ENCODE measurements at places on chromosomes 16 and 17.
A peak's percentile ranks its signal among the peaks of the same experiment; 100 is the strongest.

GRCh38 chr16:3513892-3514583, 13.2 kb downstream of the CLUAP1 start:
- no peak for DNase-seq

GRCh38 chr16:15587152-15587825, 55.7 kb downstream of the MARF1 start:
- DNase-seq, result no peak

DNA sequence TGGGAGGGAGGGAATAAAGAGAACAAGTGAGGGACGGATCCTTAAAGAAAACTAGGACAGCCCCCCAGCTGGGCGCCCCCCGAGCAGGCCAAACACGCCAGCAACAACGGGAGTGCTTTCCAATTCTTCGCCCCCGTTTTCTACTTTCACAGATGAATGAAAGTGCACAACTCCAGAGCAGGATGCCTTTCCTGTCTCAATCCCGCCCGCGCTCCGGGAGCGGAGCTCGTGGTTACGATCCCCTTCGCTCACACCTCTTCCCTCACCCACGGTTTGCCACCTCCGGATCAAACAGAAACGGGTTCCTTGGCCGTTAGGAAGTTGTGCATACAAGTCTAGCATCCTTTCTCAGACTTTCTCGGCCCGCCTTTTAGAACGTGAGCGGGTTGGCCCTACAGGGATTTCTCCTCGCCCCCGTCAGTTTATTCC, 680 bp downstream of the SKA2 start:
- DNase-seq, result peak; percentile 16

GRCh38 chr16:28000314-28001169, 63.0 kb downstream of the GSG1L start:
- DNase-seq, result no peak

- DNase-seq, result no peak
These were observed 4.4 kb downstream of the SOX9 start for GRCh38 chr17:72125226-72125651.
